Daoy (cell line): ENCODE measurements at places on chromosomes 5 and 9. TPM values are rescaled to one million over a fixed set of nuclear protein-coding genes. Genes with fewer than 3 reads are reported as not detected.

The FOXD4L3 gene
- total RNA-seq, result not detected in 2 replicates

DNA sequence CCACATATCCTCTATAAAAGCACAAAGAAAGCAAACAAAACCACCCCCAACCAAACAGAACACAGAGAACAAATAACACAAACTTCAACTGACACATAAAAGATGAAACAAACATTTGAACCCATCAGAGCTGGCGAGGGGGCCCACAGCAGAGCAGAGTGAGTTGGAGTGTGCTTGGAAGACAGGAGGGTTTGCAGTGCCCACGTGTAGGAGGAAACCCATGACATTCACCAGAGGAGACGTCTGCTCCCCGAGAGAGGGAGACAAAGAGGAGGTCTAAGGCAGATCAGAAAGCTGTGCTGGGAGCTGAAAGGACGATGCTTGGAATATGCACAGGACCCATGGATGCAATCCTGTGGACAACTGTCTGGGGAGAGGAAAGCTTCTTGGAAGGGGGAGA is 27.0 kb downstream of the MRPL36 start:
- peak; percentile 41 for DNase-seq

GRCh38 chr5:52801329-52801728 is 13.6 kb downstream of the ITGA1 start:
- peak; percentile 32 for DNase-seq

GRCh38 chr9:73093016-73093739 is 58.5 kb upstream of the ANXA1 start:
- no peak for DNase-seq

DNA sequence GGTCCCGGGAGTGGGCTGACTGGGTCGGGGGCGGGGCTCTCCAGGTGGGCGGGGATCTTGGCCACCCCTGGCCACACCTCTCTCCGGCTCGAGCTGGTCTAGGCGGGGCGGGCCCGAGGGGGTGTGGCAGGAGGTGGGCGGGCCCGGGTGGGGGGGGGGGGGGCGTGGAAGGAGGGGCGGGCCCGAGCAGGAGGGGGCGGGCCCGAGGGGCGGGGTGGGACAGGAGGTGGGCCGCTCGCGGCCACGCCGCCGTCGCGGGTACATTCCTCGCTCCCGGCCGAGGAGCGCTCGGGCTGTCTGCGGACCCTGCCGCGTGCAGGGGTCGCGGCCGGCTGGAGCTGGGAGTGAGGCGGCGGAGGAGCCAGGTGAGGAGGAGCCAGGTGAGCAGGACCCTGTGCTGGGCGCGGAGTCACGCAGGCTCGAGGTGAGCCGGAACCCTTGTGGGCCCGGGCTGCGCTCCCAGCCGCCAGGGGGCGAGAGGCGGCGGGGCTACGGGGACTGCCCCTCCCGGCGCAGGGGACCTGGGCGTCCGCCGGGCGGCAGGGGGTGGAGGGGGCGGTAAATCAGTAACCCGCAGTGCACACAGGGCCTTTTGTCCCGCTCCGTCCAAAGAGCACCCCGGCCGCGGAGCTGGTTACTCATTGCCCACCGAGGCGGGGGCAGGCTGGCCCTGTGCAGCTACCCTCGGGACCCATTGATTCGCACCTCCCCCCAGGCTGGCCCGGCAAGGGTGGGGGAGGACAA is at the start of gene FGFR4:
TSS of gene FGFR4 (plus strand) at position 262 of the 744 bp plus-strand sequence. CDS start 2,688 bp downstream, outside the sequence.
- peak; percentile 75 for DNase-seq

- no peak for DNase-seq
Observed at GRCh38 chr5:89042746-89043145, 159.8 kb upstream of the MEF2C start.

The GALNT12 gene
- total RNA-seq, result 5.3 TPM in 2 replicates

GRCh38 chr9:128550770-128551656 is 1.4 kb upstream of the SPTAN1 start:
- DNase-seq, result peak; percentile 35

The TERT gene
- total RNA-seq, result 3.9 and 8.8 TPM in 2 replicates

DNA sequence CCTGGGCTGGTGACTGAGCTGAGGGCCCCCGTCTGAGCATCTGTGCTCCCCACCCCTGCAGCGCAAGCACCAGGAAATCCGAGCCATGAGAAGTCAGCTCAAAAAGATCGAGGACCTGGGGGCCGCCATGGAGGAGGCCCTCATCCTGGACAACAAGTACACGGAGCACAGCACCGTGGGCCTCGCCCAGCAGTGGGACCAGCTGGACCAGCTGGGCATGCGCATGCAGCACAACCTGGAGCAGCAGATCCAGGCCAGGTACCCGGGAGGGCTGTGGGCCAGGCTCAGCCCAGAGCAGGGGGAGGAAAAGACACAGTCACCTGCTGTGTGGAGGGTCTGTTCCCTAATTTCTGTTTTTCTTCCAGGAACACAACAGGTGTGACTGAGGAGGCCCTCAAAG is 24.6 kb downstream of the DYNC2I2 start:
- DNase-seq, result no peak

The PKN3 gene
- total RNA-seq, result 8.2 and 16.8 TPM in 2 replicates

DNA sequence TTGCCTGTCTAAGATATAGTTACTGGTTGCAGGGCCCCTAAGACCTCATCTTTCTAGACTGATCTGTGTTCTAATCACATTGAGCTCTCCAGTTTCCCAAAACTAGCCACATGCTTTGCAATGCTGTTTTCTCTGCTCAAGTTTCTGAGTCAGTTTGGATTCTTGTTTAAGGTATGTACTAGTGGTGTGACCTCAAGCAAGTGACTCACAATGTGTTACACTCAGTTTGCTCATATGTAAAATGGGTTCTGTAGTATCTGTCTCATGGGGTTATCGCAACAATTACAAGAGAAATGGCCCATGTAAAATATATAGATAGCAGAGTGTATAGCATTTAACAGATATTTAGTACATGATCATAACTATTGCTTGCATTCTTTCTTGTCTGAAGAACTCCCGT is 153.1 kb upstream of the ELL2 start:
- DNase-seq, result peak; percentile 24

The PDGFRB gene
- total RNA-seq, result 8.6 and 9.4 TPM in 2 replicates

DNA sequence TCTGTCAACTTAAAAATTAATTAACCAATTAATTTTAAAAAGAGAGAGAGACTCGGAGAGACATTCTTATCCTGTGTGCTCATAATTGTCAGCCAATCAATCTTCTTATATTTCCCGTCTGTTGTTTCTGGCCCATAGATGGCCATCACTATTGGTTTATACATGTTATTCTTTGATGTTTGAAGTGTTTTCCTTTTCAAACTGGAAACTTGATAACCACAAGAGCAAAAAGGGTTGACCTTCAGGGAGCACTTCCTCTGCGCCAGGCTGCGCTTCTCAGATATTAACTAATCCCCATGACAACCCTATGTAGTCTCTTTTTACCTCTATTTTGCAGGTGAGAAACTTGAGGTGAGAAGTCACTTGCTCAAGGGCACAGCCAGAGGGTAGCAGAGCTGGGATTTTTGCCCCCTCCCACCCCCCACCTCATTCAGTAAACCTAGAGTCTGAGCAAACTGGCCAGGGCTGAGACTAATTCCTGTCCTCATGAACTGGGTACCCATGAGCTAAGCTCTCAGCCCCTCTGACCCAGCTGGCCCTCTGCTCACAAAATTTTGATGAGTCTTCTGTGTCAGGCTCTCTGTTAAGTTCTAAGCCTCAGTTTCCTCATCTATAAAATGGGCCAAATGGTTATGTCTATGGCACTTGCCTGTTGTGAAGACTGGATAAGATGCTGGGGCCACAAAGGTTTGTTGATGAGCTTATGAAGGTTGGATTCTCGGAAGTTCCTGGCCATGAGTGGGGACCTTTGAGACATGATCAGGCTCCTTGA is 86.0 kb upstream of the SH3PXD2B start:
- no peak for DNase-seq

The NIPAL4 gene
- total RNA-seq, result 0.51 and 1.5 TPM in 2 replicates

DNA sequence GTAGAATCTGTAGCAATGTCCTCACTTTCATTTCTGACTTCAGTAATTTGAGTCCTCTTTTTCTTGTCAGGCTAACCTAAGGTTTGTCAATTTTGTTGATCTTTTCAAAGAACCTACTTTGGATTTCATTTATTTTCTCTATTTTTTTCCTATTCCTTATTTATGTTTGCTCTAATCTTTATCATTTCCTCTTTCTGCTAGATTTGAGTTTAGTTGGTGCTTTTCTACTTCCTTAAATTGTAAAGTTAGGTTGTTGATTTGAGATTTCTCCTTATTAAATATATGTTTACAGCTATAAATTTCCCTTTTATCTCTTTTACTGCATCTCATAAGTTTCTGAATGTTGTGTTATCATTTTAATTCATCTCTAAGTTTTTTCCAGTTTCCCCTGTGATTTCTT is 75.1 kb upstream of the FAM120A start:
- no peak for DNase-seq

GRCh38 chr5:35468811-35469210 is 148.9 kb upstream of the SPEF2 start:
- DNase-seq, result no peak

The HK3 gene
- total RNA-seq, result not detected in 2 replicates

The GRXCR2 gene
- total RNA-seq, result not detected in 2 replicates

GRCh38 chr9:101366038-101366756 is 18.6 kb downstream of the BAAT start:
- no peak for DNase-seq

- DNase-seq, result peak; percentile 88
Observed at GRCh38 chr5:147037515-147038205, 159.1 kb upstream of the PPP2R2B start.

DNA sequence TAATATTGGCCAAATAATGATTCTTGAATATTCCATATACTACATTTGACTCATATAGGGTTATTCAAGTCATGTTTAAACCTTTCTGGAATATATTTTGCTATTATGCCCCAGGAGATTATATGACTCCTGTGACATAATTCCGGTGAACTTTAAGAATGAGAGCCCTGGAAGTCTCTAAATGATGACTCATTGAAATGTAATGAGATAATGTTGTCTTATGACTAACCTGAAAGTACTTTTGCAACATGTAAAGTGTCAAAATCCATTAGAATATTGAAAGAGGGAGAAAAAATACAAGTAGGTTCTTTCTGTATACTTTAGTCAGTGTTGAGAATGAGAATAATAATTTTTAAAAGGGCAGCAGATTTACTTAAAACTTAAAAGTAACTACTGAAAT is 830.4 kb downstream of the MAT2B start:
- no peak for DNase-seq

GRCh38 chr9:32722704-32723103 is 60.6 kb upstream of the TMEM215 start:
- DNase-seq, result peak; percentile 31

DNA sequence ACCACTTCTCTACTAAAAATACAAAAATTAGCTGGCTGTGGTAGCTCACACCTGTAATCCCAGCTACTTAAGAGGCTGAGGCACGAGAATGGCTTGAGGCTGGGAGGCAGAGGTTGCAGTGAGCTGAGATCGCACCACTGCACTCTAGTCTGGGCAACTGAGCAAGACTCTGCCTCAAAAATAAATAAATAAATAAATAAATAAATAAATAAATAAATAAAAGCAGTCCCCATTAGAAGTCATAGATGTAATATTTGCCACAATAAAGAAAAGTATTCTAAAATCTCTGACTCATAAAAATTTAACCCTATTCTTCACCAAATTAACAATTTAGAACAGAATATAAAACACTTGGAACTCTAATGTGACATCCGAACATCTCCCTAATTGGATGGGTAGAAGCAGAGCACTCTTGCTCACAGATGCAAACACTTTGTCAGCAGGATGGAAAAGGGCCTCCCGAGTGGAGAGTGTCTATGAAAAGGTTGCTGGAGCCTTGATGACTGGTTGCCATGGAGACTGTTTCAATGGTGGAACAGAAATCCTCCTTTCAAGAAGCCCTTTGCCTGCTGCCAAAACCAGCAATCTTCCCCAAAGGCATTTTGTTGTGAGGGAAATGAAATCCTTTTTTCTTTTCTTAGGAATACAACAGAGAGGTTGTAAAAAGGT is 38.9 kb upstream of the TRAF1 start:
- no peak for DNase-seq

GRCh38 chr9:107174441-107174840 is 108.6 kb upstream of the RAD23B start:
- DNase-seq, result peak; percentile 30

DNA sequence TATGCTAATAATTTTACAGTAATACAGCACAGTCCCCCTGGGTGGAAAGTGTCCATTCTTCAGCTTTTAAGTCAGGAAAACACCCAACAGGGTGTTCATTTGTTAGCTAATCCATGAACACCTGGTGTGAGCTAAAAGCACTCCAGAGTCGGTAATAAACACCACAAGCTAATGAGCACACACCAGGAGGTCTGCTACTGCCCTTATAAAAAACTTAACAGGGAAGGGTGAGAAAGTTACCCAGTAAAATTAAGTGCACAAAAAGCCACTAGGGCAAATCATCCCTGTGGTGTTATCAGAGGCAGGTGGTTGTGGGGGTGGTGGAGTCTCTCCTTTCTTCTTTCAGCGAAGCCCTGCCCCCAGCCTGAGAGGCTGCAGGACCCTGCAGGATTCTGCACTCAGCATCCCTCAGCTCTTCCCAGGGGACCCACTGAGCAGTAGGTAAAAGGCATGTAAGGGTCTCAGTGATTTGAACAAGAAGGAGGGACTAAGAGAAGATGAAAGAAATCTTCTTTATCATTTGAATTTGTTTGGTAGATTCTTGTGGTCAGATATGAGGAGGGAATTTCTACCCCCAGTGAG is 14.4 kb downstream of the GDNF start:
- no peak for DNase-seq

DNA sequence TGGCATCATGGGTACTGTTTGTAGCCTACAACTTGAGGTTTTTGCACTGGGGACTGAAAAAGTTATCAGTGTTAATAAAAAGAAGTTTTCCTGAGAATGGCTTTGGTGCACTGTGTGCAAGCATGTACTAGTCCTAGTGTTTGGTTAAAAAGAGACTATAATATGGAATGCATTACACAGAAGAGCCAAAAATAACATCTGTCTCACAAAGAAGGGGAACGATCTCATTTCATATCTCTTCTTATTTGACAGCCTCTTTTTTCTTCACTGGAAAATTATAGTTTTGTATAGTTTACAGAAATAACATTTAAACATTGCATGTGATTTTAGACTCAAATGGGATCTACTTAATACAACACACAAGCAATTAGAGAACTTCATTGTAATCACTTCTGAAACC is 127.0 kb upstream of the GDNF start:
- DNase-seq, result no peak

DNA sequence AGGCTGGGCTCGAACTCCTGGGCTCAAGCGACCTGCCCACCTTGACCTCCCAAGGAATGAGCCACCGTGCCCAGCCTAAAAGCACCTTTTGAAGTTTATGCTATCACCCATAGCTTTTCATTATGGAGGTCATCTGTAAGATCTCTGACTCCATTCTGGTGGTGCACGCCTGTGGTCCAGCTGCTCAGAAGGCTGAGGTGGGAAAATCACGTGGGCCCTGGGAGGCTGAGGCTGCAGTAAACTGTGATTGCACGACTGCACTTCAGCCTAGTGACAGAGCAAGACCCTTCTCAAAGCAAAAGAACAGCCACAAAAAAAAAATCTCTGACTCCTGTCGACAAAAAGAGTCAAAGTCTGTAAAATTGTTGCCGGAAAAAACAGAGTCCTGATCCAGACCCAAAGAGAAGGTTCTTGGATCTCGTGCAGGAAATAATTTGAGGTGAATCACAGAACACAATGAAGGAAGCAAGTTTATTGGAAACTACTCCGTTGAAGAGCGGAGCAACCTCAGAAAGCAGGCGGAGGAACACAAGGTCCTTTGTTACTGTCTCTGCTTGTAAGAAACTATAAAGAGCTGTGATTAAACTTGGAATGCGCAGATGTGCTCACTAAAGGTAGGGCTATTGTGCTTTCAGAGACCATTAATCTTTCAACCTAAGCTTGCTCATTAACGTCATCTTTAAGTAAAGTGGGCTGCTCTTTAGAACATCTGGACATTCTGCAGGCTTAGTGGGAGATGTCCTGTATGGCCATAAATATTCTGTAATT is 2.0 kb upstream of the HAUS6 start:
- DNase-seq, result no peak

GRCh38 chr9:7333719-7334118 is 465.9 kb downstream of the DMAC1 start:
- no peak for DNase-seq

The GDA gene
- 1.0 and 3.7 TPM in 2 replicates for total RNA-seq

The CEL gene
- 0.18 and 0.29 TPM in 2 replicates for total RNA-seq
